ENCODE measurements at places on chromosomes 2 and 18. TPM values are rescaled to one million over a fixed set of nuclear protein-coding genes. Genes with fewer than 3 reads are reported as not detected.
A peak's percentile ranks its signal among the peaks of the same experiment; 100 is the strongest.

Gene RGPD3
- 0.18 TPM for total RNA-seq

Gene PPM1G
- 95.9 TPM for total RNA-seq

Gene ADAM23
- total RNA-seq: 3.9 TPM

DNA sequence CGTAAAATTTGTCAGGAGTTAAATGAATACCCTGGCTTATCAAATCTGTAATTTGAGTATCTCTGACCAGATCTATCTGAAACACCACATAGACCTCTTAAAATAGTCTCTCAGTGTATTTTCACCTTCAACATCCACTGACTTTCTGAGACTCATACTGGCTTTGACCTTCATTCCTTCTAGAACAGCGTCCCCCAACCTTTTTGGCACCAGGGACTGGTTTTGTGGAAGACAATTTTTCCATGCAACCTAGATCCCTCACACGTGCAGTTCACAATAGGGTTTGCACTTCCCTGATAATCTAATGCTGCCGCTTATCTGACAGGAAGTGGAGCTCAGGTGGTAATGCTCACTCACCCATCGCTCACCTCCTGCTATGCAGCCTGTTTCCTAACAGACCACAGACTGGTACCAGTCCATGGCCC, 3.2 kb downstream of the NBAS start:
- H3K4me1 ChIP-seq: no peaks in the 10 kb centered on the region
- H3K27me3 ChIP-seq: no peaks in the 10 kb centered on the region
- no peak overlapping the region for H3K27ac ChIP-seq
- H3K4me3 ChIP-seq: no peak overlapping the region
- DNase-seq: no peak

DNA sequence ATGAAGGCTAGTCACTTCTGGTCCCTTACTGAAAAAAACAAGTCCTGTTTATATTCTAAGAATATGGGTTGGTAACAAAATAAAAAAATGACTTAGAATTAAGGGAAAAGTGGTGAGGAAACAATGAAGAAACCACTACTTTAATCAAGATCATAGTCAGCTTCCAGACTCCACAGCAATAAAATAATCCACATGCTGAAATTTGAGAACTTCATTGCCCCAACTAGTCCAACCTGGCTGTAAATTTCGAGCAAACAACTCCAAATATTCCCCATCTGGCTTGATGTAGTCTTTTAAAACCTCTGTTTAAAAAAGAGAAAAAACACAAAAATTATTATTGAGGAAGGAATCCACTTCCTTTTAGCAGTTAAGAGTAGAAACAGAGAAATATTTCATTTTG, 32.5 kb downstream of the METTL4 start:
- no peak for DNase-seq
- H3K4me3 ChIP-seq: no peak overlapping the region
- no peaks in the 10 kb centered on the region for H3K4me1 ChIP-seq
- no peaks in the 10 kb centered on the region for H3K27me3 ChIP-seq
- H3K27ac ChIP-seq: no peak overlapping the region
- H3K36me3 ChIP-seq: no peaks in the 10 kb centered on the region

DNA sequence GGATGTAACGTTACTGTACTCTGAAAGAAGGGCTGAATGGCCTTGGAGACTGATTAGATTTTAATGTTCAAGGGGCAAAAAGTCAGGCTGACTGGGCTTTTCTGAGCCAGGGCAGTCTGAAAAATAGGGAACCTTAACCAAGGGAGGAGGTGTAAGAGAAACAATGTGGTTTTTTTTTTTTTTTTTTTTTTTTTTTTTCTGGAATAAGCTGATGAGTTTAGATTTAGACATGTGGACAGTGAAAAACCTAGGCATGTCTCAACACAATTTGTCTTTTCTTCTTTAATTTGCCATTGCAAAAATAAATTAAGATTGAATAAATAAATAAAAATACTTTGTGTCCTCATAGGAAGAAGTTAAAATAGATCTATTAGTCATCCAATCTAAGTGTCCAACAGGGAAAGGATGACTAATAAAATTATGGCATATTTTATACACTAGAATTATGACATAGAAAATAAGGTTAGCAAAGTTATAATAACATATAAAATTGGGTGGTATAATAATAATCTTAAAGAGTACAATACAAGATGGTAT, 237.6 kb upstream of the TRIB2 start:
- peak; percentile 15 for DNase-seq
- H3K4me3 ChIP-seq: no peak overlapping the region
- peaks cover 3% of the 10 kb centered on the region for H3K4me1 ChIP-seq
- no peak overlapping the region for H3K27ac ChIP-seq
- no peaks in the 10 kb centered on the region for H3K27me3 ChIP-seq
- H3K36me3 ChIP-seq: no peaks in the 10 kb centered on the region

DNA sequence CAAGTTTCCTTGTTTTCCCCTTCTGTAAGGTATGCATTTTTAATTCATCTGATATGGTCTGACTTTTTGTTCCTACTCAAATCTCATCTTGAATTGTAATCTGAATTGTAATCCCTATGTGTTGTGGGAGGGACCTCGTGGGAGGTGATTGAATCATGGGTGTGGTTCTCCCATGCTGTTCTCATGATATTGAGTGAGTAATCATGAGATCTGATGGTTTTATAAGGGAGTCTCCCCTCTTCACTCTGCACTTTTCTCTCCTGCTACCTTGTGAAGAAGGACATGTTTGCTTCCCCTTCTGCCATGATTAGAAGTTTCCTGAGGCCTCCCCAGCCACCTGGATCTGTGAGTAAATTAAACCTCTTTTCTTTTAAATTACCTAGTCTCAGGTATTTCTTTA, 476.1 kb downstream of the LPIN1 start:
- H3K4me1 ChIP-seq: no peaks in the 10 kb centered on the region
- H3K4me3 ChIP-seq: no peak overlapping the region
- H3K27me3 ChIP-seq: no peaks in the 10 kb centered on the region

GRCh38 chr2:60555066-60555782, 1.8 kb upstream of the BCL11A start:
- peak overlapping the region; percentile 39 for H3K4me3 ChIP-seq
- peaks cover 49% of the 10 kb centered on the region for H3K27me3 ChIP-seq
- H3K4me1 ChIP-seq: no peaks in the 10 kb centered on the region
- H3K27ac ChIP-seq: no peak overlapping the region
- peak; percentile 70 for DNase-seq
- no peaks in the 10 kb centered on the region for H3K36me3 ChIP-seq

DNA sequence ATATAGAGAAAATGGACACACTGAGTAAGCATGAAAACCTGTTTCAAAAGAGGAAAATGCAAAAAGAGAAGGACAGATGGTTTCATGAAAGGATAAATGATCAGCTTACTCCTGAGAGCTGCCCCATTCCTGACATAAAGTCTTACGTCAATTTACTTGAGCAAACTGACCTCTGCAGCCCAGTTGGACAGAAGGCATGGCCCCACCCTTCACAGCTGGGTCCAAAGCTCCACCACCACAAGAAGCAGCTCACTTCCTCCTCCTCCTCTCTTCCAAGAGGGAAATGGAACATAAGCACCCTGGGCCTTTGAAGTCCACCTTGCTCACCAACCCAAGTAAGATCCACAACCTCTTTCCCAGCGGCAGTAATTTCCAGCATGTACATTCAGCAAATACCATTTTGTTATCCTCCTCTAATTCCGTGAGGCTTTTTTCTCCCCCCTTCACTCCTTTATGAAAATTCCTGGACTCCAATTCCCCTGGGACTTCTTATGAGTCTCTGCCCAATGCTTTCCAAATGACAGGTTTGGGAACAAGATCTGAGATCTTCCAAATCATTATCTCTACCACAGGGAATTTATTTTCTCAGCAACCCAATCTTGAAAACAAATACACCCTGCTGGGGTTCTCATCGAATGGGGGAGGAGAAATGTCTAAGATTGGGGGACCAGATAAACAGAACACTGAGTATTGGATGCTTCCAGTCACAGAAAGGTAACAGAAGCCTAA, 10.1 kb downstream of the COL4A4 start:
- H3K4me3 ChIP-seq: no peak overlapping the region
- peaks cover 2% of the 10 kb centered on the region for H3K27me3 ChIP-seq
- no peak for DNase-seq
- no peak overlapping the region for H3K27ac ChIP-seq
- H3K36me3 ChIP-seq: no peaks in the 10 kb centered on the region

GRCh38 chr2:180707884-180708205, 272.6 kb upstream of the UBE2E3 start:
- DNase-seq: peak; percentile 92
- peaks cover 8% of the 10 kb centered on the region for H3K4me1 ChIP-seq
- no peaks in the 10 kb centered on the region for H3K36me3 ChIP-seq
- H3K27me3 ChIP-seq: no peaks in the 10 kb centered on the region
- no peak overlapping the region for H3K27ac ChIP-seq

- no peaks in the 10 kb centered on the region for H3K36me3 ChIP-seq
- no peak overlapping the region for H3K4me3 ChIP-seq
- no peaks in the 10 kb centered on the region for H3K4me1 ChIP-seq
- peak; percentile 55 for DNase-seq
- no peak overlapping the region for H3K27ac ChIP-seq
Measured at GRCh38 chr18:11518788-11519685, 90.4 kb upstream of the SLC35G4 start.

DNA sequence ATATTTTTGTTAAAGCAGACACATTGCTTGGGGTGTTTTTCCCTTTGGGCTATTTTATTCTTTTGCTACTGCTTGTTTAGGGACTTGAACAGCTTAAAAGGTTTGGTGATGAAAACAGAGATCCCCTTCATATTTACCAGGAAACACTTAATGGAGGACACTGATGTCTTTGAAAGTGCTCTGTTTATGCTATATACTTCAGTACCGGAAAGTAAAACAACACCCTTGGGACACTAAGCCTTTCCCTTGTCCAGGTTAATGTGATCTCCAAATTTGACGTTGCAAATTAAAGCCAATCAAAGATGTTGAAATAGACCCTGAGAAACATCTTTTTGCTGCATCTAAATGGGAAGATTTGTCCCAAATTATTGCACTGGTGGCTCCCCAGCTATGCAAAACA, 564.6 kb upstream of the PKDCC start:
- no peaks in the 10 kb centered on the region for H3K4me1 ChIP-seq
- H3K4me3 ChIP-seq: no peak overlapping the region
- H3K36me3 ChIP-seq: no peaks in the 10 kb centered on the region
- no peak overlapping the region for H3K27ac ChIP-seq

DNA sequence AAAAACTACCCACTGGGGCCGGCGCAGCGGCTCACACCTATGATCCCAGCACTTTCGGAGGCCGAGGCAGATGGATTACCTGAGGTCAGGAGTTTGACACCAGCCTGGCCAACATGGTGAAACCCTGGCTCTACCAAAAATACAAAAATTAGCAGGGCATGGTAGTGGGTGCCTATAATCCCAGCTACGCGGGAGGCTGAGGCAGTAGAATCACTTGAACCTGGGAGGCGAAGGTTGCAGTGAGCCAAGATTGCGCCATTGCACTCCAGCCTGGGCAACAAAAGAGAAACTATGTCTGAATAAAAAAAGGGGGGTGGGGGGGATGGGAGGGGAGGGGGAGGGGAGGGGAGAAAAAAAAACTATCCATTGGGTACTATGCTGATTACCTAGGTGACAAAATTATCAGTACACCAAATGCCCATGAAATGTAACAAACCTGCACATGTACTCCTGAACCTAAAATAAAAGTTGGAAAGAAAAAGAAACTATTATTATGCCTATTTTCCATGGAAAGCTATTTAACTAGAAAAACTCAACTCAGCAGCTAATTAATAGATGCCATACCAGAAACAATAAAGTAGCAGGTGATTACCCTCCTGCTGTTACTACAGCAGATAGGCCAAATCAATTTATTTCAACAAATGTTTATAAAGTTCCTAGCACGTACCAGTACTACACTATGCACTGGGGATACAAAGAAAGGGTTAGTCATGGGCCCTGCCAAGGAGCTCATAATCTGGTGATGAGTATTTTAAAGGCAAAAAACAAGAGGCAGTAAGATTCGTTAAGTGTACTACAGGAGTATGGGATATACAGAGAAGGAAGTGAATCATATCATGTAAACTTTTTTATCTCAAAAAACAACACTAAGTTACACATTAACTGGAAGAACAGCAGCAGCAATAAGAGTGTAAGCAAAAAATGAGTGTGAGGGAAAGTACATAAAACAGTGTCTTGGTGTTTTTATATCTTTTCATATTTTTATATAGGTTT, 112.8 kb upstream of the SLC39A10 start:
- peak; percentile 93 for DNase-seq
- H3K36me3 ChIP-seq: no peaks in the 10 kb centered on the region
- peak overlapping the region; percentile 55 for H3K27ac ChIP-seq
- no peaks in the 10 kb centered on the region for H3K4me1 ChIP-seq
- H3K4me3 ChIP-seq: no peak overlapping the region
- H3K27me3 ChIP-seq: no peaks in the 10 kb centered on the region

- H3K27ac ChIP-seq: peak overlapping the region; percentile 64
- peaks cover 16% of the 10 kb centered on the region for H3K4me1 ChIP-seq
- no peak overlapping the region for H3K4me3 ChIP-seq
- peak; percentile 84 for DNase-seq
- H3K27me3 ChIP-seq: no peaks in the 10 kb centered on the region
- no peaks in the 10 kb centered on the region for H3K36me3 ChIP-seq
Measured at GRCh38 chr2:133821107-133821760, 253.0 kb upstream of the NCKAP5 start.

DNA sequence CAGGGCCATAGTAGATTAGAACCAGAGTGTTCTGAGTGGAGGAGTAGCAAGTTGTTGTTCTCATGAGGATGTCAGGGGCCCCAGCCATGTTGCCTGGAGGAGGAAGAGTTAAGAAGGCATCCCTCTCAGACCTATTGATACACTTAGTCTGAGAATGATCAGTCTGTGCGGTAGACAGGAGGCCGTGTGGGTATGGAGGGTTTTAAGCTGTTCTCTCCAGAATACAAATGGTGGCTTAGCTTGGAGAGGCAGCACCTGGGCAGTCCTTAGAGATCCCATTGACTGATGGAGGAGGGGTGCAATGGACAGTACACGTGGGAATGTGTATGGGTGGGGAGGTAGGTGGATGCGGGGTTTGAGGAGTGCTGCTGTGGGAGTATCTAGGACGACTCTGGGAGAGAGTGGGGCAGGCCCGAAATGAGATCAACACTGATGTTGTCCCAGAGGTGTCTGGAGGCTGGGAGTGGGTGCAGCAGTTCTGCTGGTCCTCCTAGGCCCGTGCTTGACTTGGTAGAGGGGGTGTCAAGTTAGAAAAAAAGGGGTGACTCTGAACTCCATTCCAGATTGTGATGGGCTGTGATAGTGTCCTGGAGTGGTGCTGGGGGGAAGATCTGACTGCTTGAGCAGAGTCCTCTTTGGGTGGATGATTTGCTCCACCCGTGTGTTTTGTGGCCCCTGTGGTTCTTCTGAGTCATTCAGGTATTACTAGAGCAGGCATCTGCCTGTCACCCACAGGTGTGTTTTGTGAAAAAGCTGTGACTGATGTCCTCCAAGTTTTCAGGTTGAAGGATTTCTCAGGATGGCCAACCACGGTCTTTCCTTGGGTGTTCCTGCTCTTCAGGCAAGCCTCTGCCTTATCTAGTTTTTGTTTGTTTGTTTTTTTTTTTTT, 44.7 kb downstream of the C2orf42 start:
- peaks cover 12% of the 10 kb centered on the region for H3K4me1 ChIP-seq
- no peak for DNase-seq
- no peaks in the 10 kb centered on the region for H3K27me3 ChIP-seq
- H3K36me3 ChIP-seq: peaks cover 3% of the 10 kb centered on the region

- H3K27me3 ChIP-seq: no peaks in the 10 kb centered on the region
- H3K36me3 ChIP-seq: no peaks in the 10 kb centered on the region
- no peak overlapping the region for H3K27ac ChIP-seq
- no peak for DNase-seq
- H3K4me3 ChIP-seq: no peak overlapping the region
Measured at GRCh38 chr2:133509777-133510176, 58.5 kb downstream of the NCKAP5 start.

- no peak overlapping the region for H3K4me3 ChIP-seq
- H3K27me3 ChIP-seq: no peaks in the 10 kb centered on the region
- H3K27ac ChIP-seq: no peak overlapping the region
- H3K4me1 ChIP-seq: no peaks in the 10 kb centered on the region
- DNase-seq: no peak
Measured at GRCh38 chr18:65459741-65460140, 291.1 kb upstream of the CDH7 start.
